NCI-H774 (cell line): ENCODE measurements at places on chromosomes 4 and X.

GRCh38 chrX:67545036-67545821 is 1.4 kb downstream of the AR start:
- DNase-seq = no peak

GRCh38 chrX:52874661-52875060 is 6.8 kb upstream of the XAGE3 start:
- DNase-seq = no peak

DNA sequence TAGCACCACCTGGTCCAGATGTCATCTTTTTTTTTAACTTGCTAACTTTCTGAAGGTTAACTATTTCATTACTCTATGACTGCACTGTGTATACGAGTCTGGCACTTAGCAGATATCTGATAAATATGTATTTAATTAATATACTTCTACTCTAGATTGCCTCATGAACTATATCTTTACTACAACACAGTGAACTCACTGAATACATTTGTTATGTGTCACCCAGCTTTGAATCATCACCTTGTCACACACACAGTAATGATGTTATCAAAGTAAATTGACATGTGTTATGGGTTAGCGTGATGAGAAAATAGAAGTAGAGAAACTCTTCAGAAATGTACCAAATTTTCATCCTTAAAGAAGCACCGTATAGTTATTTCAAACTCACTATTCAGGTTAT is 419.3 kb upstream of the ADGRL3 start:
- no peak for DNase-seq

DNA sequence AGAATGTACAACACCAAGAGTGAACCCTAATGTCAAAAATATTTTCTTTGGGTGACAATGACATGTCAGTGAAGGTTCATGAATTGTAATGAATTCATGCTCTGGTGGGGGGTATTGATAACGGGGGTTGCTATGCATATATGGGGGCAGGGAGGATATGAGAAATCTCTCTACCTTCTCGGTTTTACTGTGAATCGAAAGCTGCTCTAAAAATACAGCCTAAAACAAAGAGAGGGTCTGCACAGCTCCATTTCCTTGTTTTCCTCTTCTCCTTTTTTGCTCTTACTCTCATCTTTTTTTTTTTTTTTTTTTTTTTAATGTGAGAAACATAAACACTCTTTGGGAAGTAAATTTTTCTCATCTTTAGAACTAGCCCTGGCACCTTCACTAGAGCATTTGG is 85.8 kb downstream of the DCTD start:
- no peak for DNase-seq

DNA sequence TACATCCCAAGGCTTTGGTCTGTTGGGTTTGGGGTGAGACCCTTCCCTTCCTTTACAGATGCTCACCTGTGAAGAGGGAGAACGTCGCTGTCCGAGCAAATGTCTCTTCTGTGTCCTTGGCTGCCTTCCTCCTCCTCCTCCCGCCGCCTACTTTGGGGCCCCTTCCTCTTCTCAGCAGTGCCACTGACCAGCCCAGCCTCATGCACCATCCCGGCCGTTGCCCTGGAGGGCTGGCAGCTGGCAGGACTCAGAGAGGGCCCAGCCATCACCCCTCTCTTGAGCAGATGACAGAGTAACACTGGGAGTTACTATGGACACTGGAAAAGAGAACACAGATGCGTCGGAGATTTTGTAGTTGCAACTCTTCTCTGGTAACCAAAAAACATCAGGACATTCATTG is 68.2 kb downstream of the TRMT44 start:
- DNase-seq = no peak

DNA sequence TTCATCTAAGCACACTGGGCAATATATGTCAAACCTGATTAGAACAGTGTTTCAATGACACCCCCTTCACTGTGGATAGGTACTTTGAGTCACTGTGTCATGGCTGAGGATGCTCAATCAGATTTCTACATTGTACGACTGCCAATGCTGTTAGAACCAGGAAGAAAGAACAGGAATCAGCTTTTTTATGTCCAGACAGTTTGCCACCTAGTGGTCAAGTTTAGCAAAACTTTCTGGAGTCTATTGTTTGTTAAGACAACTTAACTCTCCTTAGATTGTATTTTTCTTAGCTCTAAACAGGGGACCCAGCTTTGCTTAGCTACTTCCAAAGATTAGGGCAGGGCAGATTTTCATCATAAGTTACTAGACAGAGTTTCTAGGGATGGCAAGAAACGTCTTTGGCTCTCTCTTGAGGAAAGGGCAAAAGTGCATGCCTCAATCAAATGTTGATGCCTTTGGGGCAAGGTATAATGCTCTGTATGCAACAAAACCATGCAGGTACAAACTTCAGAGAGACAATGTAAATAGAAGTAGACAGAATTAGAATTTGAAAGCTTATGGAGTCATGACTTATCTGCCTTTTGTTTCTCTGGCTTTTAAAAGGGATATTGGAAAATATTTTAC is 40.5 kb upstream of the BMP3 start:
- DNase-seq = peak; percentile 19

DNA sequence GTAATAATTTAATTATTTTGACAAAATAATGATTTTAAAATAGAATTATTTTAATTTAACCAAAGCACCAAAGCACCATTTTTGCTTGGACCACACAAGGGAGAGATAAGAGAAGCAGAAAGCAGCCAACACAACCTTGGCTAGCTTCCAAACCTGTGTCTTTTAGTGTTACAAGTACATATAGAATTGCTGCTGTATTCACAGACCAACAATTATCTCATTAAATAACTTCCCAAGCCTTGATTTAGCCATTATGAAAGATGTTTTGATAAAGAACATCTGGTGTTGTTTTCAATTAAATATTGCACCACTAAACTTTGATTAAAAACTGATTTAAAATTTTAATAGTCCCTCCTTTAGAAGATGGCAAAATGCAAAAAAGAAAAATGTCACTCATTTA is 14.0 kb upstream of the IGFBP7 start:
- DNase-seq = no peak

- no peak for DNase-seq
Measured at GRCh38 chrX:77076896-77077295, 370.3 kb upstream of the FGF16 start.

DNA sequence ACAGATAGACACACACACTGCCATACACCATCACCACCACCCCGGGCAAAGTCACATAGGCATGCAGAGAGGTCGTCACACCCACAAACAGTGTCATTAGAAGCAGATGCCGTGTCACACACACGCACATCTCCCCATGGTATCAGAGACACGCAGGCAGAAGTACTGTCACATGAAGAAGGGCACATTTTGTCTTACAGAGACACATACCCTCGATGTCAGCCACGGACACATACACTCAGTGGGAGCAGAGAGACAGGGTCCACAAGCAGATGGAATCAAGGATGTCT is 3.3 kb downstream of the NALF2 start:
- DNase-seq = no peak

- no peak for DNase-seq
Measured at GRCh38 chr4:125115476-125115875, 199.3 kb upstream of the FAT4 start.

DNA sequence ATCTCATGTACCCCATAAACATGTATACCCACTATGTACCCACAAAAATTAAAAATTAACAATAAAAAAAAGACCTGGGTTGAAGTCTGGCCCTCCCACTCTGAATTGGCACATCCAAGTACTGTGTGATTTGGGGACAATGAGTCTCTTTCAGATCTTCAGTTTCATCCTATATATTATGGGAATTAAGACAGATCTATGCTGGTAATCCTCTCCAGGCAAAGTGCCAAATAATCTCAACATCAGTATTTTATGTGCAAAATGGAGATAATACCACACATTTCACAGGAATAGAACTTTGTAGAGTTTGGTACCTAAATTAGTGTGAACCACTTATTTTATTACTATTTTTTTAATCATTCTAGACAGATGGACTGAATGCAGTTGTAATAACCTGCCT is 11.0 kb upstream of the SCD5 start:
- no peak for DNase-seq

- no peak for DNase-seq
Measured at GRCh38 chrX:12867685-12868084, 813 bp downstream of the TLR7 start.

DNA sequence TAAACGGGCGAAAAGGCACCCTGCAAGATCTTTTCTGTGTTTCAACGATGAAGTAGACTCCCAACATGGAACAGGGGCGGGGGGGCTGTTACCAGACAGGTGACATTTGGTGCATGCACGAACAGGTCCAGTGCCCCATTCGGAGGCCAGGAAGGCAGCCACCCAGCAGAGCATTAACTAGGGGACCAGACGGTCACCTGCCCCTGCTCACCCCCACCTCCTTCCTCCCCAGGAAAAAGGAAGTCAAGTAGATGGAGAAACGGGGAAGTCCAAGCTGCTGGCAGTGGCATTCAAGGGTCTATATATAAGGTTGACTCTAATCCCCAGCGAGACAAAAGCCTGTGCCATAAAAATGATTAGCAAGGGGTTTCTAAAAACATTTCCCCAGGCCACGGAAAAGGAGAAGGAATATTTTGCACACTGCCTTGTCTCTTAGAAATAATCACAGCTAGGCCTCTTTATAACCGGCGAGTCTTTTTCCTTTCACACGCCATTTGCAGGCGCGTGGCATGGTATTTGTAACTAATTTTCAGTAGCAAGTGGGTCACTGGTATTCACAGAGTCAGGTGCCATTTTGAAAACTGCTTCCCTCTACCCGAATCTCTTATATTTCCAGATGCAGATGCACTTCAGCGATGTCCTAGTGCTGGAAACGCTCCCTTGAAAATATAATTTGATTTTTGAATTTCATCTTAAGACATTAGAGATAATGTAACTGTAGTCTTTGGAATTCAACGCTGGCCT is 1.2 kb upstream of the TMSB4X start:
- no peak for DNase-seq

DNA sequence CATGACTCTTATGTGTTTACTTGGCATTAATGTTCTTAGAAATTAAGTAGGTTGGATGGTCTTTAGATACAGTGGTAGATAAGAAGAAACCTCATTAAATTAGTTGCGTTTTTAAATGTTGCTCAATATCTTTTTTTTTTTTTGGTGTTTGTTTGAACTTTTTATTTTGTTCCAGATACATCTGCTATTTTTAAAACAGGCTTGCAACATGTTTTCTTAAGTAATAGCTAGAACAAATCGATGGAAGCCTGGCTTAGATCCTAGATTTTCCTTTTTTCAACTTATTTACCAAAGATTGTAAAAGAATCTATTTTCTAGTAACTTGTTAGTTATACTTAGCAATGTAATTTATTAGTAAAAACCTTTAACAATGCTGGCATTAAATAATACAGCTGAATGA is 9.3 kb downstream of the CNKSR2 start:
- DNase-seq = no peak

DNA sequence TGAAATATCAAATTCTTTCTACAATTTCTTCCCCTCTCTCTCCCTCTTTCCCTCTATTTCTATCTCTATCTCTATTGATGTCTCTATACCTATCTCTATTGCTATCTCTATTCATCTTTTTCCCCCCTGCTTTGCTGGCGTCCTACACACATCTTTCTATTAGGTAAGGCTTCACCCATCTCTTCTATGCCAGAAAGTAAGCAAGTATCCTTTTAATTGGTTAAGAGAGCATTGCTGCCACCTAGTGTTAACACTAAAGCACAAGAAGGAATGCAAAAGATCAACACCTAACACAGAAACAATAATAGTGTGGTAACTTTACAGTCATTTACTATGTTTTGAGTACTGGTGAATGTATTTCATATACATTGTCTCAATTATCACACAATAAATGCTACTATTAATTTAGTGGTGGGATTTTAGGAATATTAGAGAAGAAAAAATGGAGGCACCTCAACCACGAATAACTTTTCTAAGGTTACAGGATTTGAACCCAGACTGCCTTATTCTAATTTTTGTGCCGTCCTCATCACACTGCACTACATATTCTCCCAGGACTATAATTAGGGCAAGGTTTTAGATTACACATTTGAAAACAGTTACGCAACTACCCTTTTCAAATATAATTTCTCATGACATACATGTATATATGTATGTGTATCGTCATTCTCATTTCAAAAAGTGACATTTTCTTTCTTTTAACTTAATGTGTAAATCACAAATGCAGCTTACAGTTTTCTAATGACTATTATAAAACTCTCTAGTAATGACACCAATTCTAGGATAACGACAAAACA is 3.7 kb upstream of the C4orf36 start:
- DNase-seq = peak; percentile 13

DNA sequence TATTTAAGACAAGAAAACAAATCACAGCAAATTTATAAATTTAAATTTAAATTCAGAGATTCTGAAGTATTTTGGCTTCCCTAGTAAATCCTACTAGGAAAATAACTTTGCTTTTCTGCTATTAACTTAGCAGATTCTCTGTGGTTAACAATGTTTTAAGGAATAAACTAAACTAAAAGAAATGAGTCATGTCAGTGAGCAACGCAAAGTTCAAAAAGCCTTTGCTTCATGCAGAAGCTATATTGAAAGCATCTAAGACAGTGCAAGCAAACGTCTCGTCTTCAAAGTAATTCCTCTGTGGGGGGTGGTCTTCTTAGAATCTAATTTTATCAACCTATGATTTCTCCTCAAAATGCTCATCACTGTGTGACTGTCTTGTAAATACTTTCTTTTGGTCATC is 30.1 kb downstream of the GABRB1 start:
- DNase-seq = no peak

- DNase-seq = no peak
Measured at GRCh38 chrX:46777971-46778810, 19.3 kb upstream of the SLC9A7 start.

DNA sequence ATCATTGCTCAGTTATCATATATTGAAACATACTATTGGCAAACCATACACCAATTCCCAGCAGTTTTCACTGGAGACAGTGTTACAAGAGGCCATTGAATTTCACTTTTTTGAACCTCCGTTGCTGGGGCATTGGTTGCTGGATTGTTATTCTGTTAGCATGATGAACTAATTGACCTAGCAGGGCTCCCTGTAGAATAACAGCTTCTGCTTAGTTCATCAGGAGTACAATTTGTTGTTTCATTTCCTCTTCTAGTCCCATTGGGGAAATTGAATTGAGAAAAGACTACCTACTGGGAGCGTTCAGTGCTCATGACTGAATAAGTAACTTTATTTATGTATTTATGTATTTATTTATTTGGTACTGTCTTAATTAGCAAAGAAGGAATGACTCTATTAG is 151.6 kb downstream of the SLIT2 start:
- DNase-seq = no peak

- DNase-seq = no peak
Measured at GRCh38 chr4:57081651-57082621, 28.2 kb downstream of the IGFBP7 start.

DNA sequence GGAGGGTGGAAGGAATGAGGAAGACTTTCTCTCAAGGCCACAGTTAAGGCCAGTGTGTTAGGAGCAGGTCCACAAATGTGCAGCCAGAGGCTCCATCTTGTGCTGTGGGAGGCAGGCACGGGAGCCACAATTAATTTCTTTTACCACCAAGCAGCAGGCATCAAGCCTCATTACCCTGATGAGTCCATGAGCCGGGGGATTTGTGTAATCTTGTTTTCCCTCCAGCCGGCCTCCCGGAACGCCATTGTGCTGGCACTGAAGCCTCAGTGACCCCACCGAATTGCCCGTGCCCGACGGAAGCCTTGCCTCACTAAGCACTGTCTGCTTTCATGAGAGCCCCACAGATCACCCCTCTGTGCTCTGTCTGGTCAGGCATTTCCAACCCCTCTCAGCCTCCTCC is 154.7 kb upstream of the STX18 start:
- DNase-seq = no peak

- DNase-seq = peak; percentile 92
Measured at GRCh38 chrX:131704136-131704695, 160.3 kb downstream of the OR13H1 start.

- DNase-seq = peak; percentile 86
Measured at GRCh38 chr4:38667085-38667893, 3.3 kb downstream of the KLF3 start.

GRCh38 chrX:132489578-132490419 is 961 bp upstream of the MBNL3 start:
- peak; percentile 68 for DNase-seq
